ENCODE measurements at places on chromosomes 6 and 20.

DNA sequence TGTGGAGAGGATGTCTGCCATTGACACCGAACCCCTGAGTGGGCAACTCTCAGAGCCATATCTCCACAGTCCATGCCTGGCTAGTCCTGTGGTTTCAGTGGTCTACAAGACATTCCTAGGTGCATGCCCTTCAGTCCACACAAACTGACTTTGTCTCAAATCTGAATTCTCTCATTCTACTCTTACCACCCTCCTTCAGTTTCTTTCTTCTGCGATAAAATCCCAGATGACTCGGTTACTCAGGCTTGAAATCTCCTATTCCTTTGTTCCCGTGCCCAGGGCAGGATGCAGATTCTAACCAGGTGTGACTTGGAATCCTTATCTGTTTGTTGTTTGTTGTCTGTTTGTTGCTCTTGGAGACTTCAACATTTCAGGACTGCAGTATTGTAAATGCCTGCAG is 9.3 kb downstream of the CDS2 start:
- no peak for DNase-seq

- DNase-seq = no peak
Measured at GRCh38 chr6:37867756-37868446, 48.4 kb downstream of the ZFAND3 start.

DNA sequence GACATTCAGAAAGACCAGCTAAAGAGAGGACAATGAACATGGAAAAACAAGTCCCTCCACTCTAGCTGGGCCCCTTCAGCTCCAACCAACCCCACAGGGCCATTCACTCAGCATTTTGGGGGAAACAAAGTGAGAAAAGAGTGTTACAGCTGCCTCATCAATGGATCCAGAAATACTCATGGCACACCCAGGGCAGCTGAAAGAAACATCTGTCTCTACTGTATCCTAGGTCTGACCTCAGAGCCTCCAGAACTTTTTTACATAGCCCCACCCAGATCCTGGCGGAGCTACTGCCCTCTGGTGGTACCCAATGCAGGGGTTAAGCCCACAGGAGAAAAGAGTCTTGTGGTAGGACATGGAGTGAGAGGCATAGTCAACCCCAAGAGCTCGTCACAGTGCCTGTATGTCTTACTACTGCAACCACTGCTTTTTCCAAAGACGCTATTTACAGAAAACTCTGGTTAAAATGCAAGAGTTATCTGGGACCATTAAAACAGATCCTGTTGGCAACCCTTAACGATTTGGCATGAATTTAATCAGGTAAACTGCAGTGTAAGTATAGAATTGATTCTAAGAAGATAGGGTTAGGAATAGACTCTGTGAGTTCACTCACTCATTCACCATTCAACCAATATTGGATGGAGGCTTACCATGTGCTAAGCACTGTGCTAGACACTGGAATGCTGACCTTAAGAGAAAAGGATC is 37.4 kb upstream of the FAM83C start:
- DNase-seq = peak; percentile 67

DNA sequence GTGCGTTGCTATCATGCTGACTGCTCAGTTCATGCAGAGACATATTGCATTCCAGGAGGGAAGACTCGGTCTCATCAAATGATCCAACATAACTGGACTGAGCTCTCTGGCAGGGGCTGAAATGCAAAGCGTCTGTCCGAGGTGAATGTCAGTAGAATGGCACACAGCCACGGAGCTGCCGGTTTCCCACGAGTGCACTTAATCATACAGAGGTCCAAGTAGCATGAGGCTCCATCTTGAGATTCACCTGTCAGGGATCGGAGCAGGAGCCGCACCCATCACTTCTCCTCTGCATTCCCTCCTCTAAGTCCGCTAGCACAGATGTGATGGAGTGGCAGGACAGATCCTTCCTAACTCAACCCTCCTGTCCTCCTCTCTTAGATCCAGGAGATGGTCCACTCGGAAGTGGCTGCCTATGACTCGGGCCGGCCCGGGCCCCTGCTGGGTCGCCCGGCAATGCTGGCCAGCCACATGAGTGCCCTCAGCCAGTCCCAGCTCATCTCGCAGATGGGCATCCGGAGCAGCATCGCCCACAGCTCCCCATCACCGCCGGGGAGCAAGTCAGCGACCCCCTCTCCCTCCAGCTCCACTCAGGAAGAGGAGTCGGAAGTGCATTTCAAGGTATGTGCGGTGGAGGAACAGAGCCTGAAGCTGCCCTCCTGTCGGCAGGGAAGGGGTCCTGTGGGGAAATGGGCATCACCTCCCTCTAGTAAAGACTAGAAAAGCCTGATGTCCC is 135.9 kb downstream of the JPH2 start:
- no peak for DNase-seq

- no peak for DNase-seq
Measured at GRCh38 chr20:59019217-59019616, at the start of gene TUBB1. TUBB1 (plus strand) TSS chr20:59019429; CDS start chr20:59019523, 94 bp downstream.

GRCh38 chr20:44730441-44730840 is 15.2 kb upstream of the KCNK15 start:
- DNase-seq = no peak

DNA sequence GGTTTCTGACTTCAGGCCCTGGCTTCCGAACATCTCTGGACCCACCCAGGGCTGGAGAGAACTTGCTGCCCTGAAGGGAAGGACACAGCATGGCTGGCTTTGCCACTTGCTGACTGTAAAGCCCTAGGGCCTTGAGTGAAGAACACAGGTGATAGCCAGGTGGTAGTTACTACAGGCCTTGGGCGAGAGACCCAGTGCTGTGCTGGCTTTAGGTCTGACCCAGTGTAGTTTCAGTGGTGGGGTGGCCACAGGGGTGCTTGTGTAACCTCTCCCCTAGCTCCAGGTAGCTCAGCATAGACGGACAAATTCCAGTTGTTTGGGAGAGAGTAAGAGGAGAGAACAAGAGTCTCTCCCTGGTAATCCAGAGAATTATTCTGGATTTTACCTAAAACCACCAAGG is 27.1 kb downstream of the NCOA6 start:
- DNase-seq = no peak

DNA sequence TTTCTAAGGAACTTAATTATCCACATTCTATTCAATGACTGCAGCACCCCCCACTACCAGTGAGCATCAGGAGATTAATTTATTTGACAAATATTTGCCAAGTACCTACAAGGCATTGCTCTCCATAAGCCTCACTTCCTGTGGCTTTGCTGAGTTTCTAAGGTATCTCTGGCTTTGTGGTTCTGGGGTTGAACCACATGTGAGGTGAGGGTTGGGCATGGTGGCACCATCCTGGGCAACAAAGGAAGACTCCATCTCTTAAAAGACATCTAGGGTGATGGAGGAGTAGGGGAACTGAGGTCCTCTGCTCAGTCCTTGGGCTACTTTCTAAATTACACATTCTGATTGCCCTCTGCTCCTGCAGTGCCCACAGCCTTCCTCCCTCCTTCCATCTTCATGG is 25.5 kb upstream of the WFDC2 start:
- no peak for DNase-seq

DNA sequence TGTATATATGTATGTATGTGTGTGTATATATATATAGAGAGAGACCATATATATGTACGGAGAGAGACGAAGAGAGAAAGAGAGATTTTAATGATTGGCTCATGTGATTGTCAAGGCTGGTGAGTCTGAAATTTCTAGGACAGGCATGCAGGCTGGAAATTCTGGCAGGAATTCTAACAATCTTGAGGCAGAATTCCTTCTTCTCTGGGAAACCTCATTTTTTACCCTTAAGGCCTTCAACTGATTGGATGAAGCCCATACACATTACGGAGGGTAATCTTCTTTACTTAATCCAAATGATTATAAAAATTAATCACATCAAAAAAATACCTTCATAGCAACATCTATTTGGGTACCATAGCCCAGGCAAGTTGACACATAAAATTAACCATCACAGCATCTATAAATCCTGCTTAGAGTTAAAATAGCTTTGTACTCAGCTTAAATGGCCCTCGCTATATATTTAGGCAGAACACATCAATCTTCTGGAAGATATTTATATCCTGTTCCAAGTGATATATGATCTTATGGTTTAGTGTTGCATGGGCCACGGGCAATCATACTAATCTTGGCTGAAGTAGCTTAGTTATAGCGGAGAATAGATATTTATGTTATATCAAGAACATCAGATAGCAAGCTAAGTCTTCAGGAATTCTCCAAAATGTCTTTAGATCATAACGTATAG is 36.6 kb downstream of the ABRACL start:
- DNase-seq = no peak

DNA sequence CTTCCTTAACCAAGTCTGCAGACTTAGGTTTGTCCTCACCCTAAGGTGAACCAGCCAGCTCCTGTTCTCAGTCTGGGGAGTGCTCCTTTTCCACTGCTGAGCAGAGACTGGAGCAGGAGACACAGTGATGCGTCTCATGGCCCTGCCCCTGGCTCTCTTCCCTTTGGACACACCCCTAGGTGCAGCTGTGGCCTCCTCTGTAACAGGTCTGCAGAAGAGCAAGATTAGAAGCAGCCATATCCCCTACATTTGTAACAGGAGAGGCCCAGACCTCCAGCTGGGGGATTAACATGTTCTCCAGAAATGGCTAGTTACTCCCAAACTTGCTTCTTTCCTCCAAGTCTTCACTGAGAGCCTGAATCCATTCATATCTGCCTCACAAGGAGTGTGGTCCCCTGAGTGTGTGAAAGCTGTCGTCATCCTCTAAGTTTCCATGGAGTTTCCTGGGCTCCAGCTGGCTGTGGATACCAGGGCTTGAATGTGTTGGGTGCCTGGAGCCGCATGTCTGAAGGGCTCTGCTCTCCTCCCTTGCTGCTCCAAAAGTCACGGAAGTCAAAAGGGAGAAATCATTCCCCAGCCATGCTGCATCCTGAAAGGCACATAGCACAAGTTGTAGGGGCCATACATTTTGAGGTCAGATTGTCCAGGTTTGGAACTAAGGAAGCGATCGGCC is 57.7 kb downstream of the PPP1R14C start:
- no peak for DNase-seq

DNA sequence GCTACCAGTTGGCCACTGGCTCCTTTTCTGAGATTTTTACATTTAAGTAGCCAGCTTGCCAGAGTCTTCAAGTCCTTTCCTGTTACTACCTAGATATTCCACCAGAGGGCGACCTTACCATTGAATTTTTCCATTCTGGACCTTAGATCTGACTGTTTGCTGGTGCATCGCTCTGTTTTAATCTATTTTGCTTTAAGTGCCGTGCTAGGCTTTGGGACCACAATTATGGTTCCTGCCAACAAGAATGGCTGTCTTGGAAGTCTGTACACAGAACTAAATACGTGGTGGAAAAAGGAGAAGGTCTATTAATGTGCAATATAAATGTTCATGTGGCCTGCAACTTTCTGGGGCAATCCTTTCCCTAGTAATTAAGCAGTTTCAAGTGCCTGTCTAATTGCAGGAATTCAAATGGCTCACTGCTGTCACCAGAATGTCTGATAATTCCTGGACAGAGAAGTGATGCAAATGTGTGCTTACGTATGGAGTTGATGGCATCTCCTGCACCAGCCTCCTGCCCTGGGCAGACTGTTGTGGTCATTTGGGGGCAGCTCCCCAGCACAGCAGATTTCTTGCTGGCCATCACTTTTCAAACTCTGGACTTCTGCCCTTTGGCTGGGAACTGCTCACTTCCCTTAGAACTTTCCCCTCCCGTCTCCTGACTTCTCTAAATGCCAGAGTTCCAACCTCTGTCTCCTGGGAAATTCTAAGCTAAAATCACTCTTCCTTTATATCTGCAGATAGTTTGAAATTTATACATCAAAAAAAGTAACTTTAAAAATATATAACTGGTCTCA is 5.6 kb upstream of the HLA-DOA start:
- DNase-seq = peak; percentile 68

GRCh38 chr6:148441454-148441911 is 98.8 kb downstream of the SASH1 start:
- no peak for DNase-seq

- no peak for DNase-seq
Measured at GRCh38 chr6:166470863-166471410, 88.2 kb upstream of the MPC1 start.

- no peak for DNase-seq
Measured at GRCh38 chr20:5526516-5526915, 209.8 kb upstream of the PROKR2 start.

DNA sequence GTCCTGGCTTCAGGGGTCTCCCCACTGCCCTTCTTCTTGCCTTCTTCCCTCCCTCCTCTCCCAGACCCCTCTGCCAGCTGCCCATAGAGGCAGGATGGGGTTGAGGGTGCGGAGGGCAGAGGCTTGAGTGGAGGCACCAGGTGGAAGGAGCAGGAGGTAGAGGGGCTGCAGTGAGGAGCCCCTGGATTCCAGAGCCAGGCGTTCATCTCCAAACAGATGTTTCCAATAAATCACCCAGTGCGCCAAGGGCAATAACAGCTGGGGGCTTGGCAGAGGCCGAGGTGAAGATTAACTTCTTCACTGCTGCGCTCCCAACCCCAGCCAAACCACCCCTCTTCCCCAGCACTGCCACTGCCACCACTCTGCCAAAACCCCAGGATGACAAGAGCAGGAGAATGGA is 10.7 kb downstream of the MDFI start:
- DNase-seq = no peak

- DNase-seq = no peak
Measured at GRCh38 chr20:32828029-32828680, 8.4 kb downstream of the MAPRE1 start.

- no peak for DNase-seq
Measured at GRCh38 chr6:42407379-42407778, 44.3 kb downstream of the TRERF1 start.

DNA sequence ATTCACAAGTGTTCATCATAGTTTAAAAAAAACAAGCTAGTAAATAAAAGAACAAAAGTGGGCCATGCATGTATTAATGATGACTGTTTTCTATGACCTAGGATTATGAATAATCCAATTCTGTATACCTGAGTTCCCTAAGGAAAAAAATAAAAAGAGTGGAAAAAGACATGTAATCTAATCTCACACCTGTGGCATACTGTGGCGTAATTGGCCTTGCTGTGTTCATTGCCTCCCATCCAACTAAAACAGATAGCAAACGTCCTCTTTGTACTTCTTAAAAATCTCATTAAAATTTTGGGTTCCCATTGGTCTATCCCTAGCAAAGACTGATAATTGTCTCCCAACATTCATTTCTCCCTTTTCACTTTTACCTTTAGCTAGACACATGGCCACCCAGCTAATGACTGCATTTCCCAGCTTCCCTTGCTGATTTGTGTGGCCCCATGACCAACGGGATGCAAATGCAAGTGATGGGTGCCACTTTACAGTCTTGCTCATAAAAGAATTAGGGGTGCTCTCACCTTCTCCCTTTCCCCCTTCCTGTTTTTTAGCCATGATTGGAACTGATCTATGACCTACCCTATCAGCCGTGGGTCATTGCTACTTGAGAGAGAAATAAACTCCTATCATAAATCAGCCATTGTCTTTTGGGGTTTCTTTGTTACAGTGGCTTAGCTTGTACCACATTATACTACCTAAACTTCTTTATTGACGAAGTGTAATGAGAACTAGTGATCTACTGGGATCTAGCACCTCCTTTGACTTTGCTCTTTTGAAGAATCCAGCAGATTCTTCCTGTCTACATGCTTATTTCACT is 32.0 kb upstream of the TBC1D22B start:
- DNase-seq = no peak

- no peak for DNase-seq
Measured at GRCh38 chr20:63848003-63848911, 13.0 kb upstream of the ABHD16B start.

- no peak for DNase-seq
Measured at GRCh38 chr20:35514371-35514932, 15.0 kb downstream of the C20orf173 start.

- DNase-seq = no peak
Measured at GRCh38 chr6:39792540-39793450, 619 bp downstream of the DAAM2 start.
